DMS 273 treated with DMSO at 0.1 percent for 48 hours (cell line): ENCODE measurements at places on chromosomes 6 and 20.
A peak's percentile ranks its signal among the peaks of the same experiment; 100 is the strongest.

DNA sequence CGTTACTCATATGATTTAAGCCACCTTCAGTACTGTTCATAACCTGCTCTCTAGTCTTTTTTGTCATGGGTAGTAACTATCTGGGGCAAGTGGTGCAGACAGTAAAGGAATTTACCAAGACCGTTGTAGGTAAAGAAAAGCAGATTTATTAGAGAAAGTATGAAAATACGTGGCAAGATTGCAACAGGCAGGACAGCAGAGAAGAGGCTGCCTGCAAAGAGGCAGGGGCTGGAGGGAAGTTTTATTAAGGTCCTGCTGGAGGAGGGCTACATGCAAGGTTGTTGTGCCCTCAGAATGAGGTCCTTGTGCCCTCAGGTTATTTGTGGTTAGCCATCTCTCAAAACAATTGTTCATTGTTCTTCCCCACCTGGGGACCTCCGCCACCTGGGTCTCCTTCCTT is 444.3 kb downstream of the BCKDHB start:
- no peak for DNase-seq

- DNase-seq = no peak
Measured at GRCh38 chr6:106626485-106626884, 2.8 kb downstream of the RTN4IP1 start.

GRCh38 chr6:43853066-43853650 is 83.1 kb downstream of the VEGFA start:
- no peak for DNase-seq

DNA sequence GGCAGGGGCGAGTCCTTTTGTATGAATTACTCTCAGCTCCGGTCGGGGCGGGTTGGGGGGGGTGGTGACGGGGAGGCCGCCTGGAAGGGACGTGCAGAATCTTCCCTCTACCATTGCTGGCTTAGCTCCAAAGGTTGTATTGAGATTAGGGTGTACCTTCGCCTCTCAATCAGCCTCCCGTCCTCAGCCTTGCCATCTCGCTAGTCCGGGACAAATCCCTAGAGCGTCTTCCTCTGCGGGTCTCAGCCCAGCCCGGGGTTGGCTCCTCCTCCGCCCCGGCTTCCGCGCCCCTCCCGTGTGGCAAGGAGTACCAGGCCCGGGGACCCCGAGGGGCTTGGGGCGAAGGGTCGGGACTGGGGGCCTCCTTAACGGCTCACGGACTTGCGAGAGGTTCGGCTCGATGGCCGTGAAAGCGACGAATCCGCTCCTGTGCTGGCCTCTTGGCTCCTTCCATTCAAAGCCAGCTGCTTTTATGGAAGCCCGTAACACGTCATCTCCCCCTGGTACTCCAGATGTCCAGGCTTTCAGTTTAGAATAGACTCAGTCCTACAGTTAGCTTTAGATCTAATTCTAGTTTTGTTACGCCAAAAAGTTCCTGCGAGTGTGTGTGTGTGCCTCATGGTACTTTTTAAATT is 636 bp upstream of the EEF1A1 start:
- peak; percentile 79 for DNase-seq
